ENCODE measurements at places on chromosomes 16 and 17.
A peak's percentile ranks its signal among the peaks of the same experiment; 100 is the strongest.

DNA sequence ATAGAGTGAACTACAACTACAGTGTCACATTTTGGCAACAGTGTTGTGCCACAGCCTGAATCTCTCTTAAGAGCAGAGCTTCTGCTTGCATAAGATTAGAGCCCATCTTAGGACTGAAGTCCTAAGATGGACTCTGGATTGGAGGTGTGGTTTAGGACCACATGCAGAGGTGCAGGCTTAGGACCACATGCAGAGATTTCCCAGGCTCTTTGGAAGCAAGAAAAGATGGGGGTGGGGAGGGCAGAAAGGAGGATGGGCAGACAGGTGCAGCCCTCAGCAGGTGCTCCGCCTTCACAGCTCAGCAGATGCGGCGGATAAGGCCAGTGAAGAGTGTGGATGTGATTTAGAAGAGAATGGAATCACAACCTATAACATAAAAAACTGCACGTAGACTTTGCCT, 128.7 kb downstream of the TANGO6 start:
- no peak for DNase-seq

DNA sequence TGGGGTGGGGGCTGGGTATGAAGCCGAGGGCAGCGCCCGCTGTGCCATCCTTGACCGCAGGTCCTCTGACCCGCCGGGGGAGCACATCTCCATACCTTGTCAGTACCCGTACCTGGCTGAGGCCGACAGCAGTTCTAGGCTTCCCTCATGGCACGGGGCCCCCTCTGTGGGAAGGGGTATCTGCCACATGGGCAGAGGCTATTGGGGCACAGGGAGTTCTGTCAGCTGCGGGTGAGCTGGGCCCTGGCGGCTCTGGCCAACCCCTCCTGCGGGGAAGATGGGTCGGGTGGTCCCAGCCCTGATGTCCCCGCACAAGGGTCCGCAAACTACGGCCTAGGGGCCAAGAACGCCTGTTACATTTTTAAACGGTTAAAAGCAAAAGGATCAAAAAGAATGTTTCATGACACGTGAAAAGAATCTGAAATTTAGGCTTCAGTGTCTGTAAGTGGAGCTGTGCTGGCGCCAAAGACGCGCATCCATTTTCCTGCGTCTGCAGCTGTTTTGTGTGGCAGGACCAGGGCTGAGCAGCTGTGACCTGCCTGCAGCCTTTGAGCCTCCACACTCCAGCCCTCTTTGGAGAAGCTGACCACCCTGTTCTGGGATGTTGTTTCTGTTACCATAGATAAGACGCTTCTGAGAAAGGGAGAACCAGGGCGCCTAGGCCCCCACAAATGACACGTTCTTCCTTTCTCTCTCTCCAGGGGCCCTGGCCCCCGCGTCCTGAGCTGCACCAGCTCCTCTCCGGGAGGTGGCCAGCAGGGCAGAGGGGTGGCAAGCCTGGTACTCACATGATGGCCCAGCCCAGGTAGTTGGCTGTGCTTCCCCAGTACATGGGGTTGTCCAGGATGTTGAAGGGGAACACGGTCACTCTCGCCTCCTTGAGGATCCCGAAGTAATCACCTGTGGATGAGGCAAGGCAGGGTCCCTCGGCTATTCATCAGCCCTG, 12.7 kb upstream of the RASD1 start:
- DNase-seq, result no peak

- DNase-seq, result no peak
Observed at GRCh38 chr16:65200156-65200773, 78.4 kb upstream of the CDH11 start.

DNA sequence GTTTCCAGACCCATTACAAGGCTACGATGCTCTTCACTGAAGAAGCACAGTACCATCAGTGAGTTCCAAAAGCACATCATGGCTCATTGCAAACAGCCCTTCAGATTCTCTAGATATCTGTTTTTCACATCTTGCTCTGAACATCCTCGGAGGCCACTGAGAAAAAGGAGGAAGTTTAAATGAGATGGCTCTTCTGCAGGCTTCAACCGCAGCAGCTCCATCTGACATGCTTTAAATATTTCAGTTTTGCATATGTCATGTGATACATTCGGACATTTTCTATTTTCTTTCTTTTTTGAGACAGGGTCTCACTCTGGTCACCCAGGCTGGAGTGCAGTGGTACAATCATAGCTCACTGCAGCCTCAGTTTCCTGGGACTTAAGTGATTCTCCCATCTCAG, 396.8 kb downstream of the NPIPA8 start:
- DNase-seq, result no peak

DNA sequence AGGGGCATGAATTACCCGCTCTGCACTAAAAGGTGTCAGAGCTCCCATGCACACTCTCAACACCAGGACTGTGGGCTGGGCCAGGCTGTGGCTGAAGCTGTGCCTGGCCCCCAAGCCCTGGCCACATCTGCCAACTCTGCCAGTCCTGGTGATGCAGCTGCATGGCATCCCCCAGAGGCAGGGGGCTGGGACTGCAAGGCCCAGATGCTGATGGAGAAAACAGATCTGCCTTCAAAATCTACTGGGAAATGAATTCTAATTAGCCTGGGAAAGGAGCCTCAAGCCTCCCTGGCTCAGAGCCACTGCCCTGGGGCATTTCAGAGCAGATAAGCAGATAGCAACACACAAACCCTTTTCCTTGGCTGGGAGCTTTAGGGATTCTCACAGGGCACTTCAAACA, 3.4 kb downstream of the CHST6 start:
- DNase-seq, result no peak

- DNase-seq, result no peak
Observed at GRCh38 chr16:79181419-79181818, 419.1 kb downstream of the MAF start.

DNA sequence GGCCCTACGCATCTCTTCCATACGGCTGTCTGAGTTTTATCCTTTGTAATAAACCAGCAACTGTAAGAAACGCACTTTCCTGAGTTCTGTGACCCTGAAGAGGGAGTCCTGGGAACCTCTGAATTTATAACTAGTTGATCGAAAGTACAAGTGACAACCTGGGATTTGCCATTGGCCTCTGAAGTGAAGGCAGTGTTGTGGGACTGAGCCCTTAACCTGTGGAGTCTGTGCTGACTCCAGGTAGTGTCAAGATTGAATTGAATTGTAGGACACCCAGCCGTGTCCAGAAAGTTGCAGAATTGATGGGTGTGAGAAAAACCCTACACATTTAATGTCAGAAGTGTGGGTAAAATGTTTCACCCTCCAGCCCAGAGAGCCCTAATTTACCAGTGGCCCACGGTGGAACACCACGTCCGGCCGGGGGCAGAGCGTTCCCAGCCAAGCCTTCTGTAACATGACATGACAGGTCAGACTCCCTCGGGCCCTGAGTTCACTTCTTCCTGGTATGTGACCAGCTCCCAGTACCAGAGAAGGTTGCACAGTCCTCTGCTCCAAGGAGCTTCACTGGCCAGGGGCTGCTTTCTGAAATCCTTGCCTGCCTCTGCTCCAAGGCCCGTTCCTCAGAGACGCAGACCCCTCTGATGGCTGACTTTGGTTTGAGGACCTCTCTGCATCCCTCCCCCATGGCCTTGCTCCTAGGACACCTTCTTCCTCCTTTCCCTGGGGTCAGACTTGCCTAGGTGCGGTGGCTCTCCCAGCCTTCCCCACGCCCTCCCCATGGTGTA, 1.5 kb downstream of the GAA start:
- no peak for DNase-seq

GRCh38 chr17:47204722-47205418, 4.3 kb upstream of the MYL4 start:
- no peak for DNase-seq

DNA sequence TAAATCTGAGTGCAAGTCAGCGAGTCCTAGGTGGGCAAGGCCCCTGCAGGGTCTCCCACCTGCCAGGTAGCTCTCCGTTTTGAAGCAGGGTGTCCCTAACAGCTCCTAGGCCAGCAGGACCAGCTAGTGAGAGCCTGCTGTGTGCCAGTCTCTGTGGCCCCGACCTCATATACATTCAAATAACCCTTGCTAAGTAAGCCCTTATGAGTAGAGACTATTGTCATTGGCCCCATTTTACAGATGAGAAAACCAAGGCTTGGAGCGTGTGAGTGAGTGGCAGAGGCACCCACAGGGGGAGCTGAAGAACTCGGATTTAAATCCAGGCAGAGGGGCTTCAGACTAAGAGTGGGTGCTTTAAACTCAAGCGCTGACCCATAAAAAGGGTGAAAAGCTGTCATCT, 39.7 kb upstream of the EMP2 start:
- DNase-seq, result no peak

- DNase-seq, result no peak
Observed at GRCh38 chr16:83769397-83770008, 38.3 kb upstream of the HSBP1 start.

- no peak for DNase-seq
Observed at GRCh38 chr16:31870809-31871208, 2.8 kb upstream of the ZNF267 start.

- no peak for DNase-seq
Observed at GRCh38 chr17:30964876-30965275, 6.0 kb upstream of the RNF135 start.

- DNase-seq, result no peak
Observed at GRCh38 chr16:77599793-77600415, 122.4 kb upstream of the NUDT7 start.

- no peak for DNase-seq
Observed at GRCh38 chr17:17096438-17097178, 54.4 kb downstream of the MPRIP start.

DNA sequence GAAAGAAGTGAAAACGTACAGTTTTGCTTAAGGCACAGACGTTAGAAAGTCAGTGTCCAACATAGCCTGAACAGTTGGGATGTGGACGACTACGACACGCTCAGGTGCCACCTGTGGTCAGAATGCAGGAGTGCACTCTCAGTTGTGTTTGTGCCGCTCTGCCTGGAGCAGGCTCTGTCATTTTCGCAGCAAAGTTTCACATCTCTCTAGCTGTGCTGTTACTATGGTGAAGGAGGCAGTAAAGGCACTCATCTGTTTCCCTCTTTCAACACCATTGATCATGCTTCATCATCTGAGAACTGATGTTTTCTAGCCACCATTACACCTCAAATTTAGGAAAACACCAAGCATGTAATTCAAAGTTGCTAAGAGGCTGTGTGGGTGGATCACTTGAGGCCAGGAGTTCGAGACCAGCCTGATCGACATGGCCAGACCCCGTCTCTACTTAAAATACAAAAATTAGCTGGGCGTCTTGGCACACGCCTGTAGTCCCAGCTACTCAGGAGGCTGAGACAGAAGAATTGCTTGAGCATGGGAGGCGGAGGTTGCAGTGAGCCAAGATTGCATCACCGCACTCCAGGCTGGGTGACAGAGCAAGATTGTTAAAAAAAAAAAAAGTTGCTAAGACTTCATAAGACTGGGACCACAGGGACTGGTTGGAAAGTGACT, 44.9 kb upstream of the DNAJA2 start:
- DNase-seq, result no peak

GRCh38 chr17:64025732-64026294, 5.4 kb upstream of the ICAM2 start:
- peak; percentile 43 for DNase-seq

GRCh38 chr16:84117494-84117843, 727 bp upstream of the MBTPS1 start:
- DNase-seq, result peak; percentile 11

DNA sequence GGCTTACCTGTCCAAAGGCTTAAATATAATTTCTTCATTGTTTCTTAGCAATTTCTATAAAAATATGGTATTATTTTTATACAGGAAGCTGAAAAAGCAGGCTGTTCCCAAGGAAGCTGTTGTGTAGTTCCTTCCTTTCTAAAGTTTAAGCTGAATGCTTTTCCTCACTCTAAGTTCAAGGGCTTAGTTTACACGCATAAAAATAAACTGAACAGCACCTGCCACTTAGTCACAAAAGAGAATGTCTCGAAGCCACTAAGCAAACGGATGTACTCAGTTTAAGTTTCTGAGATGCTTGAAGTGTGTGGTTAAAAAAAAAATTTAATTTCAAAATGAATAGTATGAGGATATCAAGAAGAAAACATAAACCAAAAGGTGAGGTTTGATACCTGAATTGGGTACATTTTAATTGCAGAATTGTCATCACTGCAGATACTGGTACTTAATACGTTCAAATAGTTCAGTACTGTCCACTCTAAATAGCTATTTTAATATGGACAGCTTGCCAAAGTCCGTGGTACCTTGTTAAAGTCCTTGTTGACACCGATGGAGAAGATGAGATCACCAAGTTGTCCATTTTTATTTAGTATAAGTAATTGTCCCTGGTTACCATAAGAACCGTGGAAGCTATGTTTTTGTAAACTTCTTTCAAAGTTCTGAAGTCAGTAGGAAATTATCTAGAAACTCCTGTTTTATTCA, 38.1 kb downstream of the MRTFB start:
- no peak for DNase-seq

DNA sequence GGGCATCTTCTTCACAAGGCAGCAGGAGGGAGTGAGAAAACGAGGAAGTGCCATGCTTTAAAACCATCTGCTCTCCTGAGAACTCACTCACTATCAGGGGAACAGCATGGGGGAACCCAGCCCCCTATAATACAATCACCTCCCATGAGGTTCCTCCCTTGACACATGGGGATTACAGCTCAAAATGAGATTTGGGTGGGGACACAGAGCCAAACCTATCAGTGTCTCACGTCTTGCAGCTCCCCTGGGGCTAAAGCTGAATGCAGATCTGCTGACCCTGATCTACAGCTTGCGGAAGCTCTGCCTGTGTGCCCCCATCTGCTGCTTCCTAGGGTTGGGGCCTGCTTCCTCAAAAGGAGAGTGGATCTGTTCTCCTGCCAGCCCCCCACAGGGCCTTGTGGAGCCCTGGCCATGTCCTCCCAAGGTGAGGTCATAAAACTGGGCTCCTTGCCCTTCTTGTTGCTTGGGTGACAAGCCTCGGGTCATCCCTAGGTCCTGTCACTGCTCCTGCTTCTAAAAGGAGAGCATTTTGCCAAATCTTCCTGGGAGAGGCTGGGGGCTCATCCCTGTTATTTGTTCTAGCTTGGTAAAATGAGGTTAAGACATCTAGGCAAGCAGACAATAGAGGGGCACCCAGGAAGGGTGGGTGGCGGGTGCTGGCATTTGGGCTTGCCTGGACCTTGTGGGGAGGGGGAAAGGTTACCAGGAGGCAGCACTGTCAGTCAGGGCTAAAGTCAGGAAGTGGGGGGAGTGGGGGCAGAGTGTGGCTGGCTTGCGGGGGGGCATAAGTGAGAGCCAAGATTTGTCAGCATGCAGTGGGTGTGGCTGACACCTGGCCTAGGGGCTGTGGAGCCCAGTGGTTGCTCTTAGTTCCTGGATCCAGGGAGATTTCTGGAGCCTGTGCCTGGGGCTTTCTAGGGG, 16.0 kb downstream of the KRT33A start:
- DNase-seq, result no peak

DNA sequence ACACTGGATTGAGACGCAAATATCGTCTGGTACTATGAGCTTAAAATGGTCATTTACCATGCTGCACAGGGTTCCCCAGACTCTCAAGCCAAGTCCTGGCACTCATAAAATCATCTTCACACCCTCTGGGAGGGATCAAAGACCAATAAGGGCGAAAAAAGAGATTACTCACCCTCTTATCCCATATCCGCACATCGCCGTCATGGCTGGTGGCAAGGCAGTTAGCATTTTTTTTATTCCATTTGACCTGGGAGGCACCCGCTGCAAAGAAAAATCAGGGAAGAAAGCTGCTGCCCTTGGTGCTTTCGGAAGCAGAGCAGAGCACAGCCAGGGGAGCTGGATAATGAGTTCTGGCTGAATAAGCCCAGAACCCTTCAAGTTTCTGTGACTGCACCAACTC, 42.4 kb downstream of the WDR59 start:
- no peak for DNase-seq

GRCh38 chr17:9557857-9558256, 17.8 kb downstream of the STX8 start:
- DNase-seq, result no peak
